ENCODE measurements at places on chromosomes 12 and 14.

DNA sequence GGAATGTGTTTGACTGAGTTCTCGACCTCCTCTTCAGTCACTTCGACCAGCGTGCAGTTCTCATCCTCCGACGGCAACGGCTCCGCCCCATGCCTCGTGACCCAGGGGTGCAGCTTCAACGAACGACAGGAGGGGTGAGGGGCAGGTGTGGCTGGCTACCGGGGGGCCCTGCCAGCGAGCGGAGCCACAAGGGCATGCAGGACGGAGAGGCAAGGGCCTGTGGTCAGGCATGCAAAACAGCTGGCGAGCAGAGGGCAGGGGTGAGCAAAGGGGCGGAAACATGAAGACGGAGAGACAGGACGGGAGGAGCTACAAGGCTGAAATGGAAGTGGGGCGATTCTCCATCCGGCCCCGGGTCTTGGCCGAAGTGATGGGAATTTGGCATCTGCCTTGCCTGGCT is 38.7 kb downstream of the P2RX4 start:
- no peak for DNase-seq

DNA sequence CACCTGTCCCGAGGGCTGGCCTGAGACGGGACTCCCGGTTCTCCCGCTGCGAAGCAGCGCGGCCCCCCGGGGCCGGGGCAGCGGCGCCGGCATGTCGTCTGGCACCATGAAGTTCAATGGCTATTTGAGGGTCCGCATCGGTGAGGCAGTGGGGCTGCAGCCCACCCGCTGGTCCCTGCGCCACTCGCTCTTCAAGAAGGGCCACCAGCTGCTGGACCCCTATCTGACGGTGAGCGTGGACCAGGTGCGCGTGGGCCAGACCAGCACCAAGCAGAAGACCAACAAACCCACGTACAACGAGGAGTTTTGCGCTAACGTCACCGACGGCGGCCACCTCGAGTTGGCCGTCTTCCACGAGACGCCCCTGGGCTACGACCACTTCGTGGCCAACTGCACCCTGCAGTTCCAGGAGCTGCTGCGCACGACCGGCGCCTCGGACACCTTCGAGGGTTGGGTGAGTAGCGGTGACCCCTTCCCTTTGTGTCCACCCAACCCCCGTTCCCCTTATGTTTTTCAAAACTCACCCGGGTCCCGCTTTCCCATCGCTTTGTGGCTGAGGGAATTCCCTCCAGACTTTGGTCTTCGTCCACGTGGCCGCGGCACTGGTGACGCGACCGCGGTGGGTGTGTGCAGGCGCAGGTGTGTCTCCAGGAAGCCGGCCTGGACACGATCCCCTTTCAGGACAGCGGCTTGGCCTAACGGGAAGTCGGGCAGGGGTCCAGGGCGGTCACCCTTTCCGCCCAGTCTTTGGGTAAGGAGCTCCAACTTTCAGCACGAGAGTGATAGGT is 826 bp downstream of the PRKCH start:
- DNase-seq, result peak; percentile 26

- no peak for DNase-seq
Measured at GRCh38 chr14:70744641-70745040, 64.7 kb downstream of the MAP3K9 start.

DNA sequence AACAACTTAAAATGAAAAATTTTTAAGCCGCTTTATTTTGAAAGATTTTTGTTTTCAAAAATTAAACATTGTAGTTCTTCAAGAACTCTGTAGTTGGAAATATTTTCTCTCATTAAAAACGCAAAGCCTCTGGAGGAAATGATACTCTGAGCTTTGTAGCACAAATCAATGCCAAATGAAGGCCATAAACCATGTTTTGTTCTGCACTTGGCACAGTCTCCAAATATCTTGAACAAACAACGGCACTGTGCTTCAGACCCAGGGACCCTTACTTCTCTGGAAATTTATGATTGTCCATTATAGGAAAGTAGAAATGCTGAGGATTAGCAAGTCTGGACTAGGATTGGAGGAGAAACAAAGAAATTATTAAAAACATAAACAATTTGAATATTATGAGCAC is 160.8 kb upstream of the BMP4 start:
- DNase-seq, result no peak

DNA sequence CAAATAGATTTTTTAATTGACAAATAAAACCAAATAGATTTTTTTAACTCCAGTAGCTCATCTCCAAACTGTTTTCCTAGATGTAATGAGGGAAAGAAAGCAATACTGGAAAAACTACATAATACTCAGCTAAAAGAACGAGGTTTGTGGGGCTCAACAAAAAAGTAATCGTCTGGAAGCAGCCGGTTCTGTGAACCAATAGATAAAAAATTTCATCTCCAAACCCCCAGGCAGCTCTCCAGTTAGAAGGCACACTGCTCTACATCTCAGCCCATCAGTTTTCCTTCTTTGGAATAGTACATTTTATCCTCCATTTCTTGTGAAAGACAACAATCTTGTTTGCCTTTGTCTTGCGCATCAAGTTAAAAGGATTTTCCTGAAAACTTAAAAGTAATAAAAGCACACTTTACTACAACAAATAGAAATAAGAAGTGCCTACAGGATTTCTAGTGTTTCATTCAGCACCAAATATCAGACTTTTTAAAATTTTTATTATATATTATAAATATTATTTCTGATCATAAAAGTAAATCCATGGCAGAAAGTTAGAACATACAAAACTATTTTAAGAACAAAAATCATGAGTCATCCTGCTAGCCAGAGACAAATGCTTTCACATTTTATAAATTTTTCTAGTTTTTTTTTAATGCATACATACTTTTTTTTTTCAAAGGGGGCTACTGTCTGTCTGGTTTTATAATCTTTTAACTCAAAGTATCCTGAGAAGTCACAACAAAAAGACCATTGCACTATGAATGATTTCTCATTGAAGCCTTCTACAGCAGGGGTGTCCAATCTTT is 67.7 kb downstream of the EPS8 start:
- DNase-seq, result no peak

GRCh38 chr14:105093431-105094192 is 28.4 kb upstream of the GPR132 start:
- peak; percentile 95 for DNase-seq

DNA sequence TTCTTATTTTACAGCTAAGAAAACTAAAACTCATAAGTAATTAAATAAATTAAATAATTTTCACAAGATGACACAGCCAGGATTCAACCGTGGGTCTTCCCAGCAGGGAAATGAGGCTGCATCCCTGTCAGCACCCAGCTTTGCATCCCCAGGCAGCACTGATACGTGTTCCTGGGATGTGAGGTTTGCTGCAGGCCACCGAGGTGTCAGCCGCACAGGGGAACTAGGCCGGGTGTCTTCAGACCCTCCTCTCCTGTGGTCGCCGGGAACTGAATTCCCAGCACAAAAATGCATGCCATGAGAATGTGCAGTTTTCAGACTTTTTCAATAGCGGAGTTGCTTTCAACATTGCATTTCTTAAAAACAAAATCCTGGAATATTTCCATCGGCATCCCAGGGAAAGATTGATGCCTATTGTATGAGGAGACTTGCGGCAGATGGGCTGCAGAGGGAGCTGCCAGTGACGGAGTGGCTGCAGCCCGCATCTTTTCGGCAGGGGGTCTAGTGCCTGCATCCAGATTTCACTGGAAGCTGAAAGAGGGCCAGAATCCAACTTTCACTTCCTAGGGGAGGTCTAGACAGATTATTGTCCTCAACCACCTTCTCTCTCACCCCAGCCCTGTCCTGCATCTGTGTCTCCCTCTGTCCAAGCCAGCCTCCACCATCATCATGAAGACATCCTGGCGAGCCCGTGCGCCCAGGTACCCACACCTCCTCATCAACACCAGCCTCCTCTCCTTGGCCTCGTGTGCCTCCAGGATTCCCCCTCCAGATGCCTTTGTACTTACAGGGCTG is 12.6 kb downstream of the LRTM2 start:
- DNase-seq, result no peak

DNA sequence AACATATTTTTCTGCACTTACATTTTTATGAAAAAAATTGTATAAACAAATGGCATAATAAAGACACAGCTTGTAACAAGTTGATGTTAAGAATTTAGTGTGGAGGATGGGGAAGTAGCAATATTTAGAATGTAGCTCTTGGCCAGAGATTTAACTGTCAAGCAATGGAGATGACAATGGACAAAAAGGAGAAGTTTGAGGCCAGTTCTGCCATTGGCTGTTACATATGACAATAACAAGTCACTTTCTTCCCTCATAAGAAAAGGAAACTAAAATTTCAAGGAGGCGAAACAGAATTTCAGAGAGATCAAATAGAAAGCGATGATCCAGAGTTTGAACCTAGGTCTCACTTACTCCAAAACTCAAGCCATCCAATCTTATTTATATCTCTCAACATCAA is 122.8 kb upstream of the CCDC175 start:
- no peak for DNase-seq

- DNase-seq, result no peak
Measured at GRCh38 chr12:93442411-93443340, 929 bp upstream of the UBE2N start.

DNA sequence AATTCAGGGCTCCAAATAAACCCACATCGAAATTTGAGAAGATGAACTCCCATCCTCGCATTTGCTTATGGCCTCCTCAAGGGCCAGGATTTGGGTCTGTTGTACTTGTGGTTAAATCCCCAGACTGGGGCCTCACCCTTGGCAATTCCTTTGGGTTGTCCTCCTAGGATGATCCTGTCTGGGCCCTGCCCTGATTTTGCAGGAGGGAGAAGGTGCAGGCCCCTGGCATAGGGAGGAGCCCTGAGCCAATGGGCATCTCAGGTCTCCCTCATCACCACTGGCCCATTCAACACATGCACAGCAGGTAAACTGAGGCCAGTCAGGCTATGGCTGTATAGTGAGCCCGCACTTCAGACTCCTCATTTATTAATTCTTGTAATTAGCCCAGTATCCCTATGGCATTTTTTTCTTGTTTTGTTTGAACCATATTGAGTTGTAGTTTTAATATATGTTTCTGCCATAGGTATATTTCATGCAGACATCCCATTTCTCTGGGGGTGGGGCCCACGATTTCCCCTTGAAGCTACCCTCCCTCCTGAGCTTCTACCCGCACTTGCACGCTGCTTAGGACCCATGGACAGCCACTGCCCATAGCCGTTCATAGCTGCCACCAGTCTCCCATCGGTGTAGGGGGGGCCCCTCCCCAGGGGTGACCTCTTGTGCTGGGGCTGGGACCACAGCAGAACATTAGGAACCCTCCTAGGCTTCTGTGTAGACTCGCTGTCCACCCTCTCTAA is 67.1 kb upstream of the DDX11 start:
- no peak for DNase-seq
